ENCODE measurements at places on chromosomes 7 and 10.
A peak's percentile ranks its signal among the peaks of the same experiment; 100 is the strongest.

DNA sequence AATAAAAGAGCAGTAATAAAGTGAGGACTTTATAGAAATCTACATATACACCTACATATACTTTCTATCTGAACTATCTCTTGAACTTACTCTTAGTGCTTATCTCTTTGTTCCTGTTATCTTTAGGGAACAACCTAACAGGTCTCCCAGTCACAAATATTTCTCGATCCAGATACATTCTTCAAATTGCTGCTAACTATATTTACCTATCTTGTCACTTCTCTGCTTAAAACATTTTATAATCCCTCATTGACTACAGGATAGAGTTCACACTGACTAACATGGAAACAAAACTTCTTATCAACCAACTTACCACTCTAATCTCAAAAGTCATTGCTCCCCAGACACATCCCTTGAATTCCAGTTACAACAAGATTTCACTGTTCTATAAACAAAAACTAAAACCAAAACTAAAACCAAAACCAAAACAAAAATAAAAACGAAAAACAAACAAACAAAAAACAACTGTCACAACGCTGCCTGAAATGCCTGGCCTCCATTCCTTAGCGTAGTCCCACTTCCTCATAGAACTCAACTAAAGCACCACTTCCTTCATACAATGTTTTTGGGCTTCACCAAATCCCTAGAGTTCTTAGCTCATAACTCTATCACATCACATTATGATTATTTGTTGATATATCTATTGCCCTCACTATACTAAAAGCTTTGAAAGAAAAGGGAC lies 134.7 kb downstream of the SEMA3D start:
- DNase-seq, result no peak

- no peak for DNase-seq
Measured at GRCh38 chr10:94890264-94891022, 48.0 kb upstream of the CYP2C9 start.

- no peak for DNase-seq
Measured at GRCh38 chr7:90461219-90461618, 8.2 kb upstream of the PTTG1IP2 start.

DNA sequence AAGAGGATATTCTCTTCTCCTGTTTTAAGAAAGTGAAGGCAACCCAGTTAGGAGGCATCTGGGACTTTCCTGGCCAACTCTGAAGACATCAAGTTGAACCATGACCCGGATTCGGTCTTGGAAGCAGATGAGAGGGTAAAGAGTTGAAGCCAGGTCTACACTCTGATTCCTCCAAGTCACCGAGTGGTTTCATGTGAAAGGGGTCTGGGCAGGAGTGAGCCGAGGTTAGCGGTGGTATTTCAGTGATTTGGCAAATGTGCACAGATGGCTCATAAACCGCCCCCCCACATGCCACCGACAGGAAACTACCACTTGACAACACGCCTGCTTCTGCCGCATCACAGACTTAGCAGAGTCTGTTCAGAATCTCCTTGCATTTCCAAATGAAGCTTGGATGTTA lies 11.4 kb upstream of the REPIN1 start:
- DNase-seq, result no peak

DNA sequence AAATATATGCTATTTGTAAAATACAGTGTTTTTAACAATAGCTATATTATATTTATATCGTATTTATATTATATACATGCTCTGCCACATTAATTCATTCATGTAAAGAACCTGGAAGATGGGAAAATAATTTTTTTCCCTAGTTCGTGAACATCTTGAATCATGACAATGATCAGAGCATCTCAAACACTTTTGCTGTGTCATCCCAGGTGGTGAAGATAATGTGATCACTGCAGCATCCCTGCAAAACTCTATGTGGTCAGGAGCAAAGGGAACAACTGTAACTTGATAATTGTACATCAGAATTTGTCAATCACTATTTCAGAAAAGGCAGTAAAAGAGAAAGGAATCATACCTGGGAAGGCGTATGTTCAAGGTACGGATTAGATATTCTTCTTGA lies 39.3 kb downstream of the RAPGEF5 start:
- DNase-seq, result no peak

DNA sequence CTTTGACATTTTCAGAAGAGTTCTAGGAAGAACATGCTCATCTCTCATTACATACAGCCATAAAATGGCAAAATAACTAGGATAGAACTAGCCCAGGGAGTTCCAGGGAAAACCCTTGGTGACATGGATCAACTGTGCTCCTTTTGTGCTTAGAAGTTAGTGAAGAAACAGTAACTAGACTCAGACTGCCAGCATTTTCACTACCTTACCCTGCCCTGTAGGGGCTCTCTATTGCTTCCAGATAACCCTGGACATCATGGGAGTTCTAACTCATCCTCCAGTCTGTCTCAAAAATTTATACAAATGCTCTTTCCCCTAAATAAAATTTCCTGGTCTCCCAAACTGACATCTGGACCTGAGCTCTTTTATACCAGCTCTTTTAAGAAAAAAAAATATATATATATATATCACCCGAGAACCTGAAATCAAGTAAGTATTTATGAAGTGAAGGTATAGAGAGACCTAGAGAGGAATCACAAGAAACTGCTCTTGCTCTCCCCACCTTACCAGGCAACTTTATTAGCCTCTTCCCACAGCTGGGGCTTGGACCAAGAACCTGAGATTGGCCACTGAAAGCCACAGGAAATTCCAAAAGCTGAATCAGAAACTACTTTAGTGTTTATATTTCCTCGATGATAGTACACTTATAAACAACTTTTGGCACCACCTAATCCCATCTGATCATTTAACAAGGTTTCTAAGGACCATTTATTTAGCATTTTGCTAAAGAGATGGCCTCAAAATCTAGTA lies 101.4 kb downstream of the RELN start:
- no peak for DNase-seq

DNA sequence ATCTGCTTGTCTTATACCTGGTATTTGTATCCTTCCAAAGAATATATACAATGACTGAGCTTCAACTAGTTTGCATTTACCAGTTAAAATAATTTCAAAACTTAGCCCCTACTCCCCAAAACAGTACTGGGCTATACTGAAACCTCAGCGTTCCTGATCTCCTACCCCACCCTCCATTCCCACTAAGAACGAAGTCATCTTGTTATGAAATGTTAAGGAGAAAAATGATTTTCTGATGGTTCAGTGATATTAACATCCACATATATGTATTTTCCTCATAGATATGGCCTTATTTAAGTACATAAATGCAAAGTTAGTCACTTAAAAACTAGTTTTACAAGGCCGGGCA lies 28.9 kb upstream of the ANAPC16 start:
- DNase-seq, result no peak

- no peak for DNase-seq
Measured at GRCh38 chr7:97450516-97450915, 281.4 kb upstream of the TAC1 start.

DNA sequence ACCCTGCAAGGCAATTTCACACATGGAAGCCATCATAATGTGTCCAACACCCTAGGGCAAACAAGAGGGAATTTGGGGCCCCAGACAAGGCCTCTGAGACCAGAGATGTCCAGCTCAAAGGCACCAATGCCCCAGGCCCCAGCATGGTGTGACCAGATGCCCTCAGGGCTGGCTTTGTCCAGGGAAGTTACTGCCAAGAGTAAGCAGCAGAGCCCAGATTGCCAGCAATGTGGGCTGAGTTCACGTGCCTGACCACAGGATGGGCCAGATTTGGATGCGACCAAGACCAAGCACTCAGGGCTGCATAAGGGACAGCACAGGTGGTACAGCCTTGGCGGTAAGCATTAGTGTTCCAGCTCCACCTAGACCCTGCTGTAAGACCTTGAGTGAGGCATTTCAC lies 12.7 kb downstream of the MYOF start:
- DNase-seq, result no peak

GRCh38 chr10:8583096-8583495 lies 528.6 kb downstream of the GATA3 start:
- no peak for DNase-seq

DNA sequence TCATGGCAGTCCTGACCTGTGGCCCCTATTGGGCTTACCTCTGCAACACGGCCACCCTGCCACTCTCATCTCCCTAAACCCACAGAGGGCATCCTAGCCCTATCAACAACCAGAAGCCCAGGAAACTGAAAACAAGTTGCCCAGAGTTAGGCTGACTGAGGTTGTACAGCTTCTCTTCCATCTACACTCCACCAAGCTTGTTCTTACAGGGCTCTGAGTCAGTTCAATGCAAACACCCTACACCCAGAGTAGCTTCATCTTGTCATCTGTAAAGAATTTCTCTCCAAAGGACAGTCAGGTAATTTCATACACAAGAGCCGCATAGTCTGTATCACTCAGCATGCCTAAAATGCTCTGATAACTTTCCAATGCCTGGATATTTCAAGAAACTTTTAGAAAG lies 175.4 kb downstream of the ARID5B start:
- DNase-seq, result peak; percentile 15

GRCh38 chr7:46929359-46929758 lies 652.6 kb downstream of the TNS3 start:
- no peak for DNase-seq

DNA sequence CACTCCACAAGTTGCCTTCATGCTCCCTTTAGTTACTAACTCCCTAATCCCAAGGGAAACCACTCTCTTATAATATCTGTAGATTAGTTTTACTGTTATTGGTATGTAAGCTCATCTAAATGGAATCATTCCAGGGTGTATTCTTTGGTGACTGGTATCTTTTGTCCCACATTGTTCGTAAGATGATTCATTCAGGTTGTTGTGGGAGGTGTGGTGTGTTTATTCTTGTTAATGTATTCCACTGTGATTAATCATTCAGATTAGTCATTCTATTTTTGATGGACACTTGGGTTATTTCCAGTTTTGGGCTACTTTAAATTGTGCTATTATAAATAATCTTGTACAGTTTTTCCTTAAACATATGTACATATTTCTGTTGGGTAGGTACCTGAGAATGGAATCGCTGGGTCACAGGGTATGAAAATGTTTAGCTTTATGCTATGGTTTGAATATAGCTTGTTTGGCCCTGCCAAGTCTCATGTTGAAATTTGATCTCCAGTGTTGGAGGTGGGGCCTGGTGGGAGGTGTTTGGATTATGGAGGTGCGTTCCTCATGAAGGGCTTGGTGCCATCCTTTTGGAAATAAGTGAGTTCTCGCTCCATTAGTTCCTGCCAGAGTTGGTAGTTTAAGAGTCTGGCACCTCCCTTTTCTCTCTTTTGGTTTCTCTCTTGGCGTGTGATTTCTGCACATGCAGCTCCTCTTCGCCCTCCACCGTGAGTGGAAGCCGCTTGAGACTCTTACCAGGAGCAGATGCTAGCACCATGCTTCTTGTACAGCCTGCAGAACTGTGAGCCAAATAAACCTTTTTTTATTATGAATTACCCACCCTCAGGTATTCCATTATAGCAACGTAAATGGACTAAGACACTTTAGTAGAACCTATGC lies 13.8 kb downstream of the BTRC start:
- peak; percentile 25 for DNase-seq

GRCh38 chr7:100465702-100466311 lies 1.7 kb upstream of the SPACDR start:
- DNase-seq, result peak; percentile 59

DNA sequence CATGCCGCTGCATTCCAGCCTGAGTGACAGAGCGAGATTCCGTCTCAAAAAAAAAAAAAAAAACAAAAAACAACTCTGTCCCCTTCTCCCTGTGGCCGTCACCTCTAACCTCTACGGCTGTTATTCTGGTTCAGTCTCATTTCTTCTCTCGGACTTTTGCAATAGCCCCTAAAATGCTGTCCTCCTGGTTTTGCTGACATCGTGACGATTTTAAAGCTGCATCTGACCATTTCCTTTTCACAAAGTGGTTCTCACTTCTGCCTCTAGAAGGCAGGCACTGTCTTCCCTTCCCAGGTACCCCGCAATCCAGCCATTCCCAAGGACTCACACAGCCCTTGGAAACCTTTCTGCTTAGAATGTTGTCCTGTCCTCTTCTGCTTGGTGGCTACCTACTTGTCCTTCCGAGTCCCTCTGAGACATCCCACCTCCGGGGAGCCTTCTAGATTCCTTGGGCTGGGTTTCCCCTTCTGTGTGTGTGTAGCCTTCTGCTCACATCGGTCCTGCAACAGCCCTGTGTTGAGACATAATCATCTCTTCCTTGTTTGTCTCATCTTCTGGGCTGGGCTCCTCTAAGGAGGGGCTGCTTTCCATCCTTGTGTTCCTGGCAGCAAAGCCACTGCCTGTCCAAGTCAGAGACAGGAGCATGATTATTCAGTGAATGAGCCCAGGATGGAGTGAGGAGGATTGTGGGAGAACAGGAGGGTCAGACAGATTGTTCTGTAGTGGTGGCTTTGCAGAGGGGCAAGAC lies 83.1 kb downstream of the GRK5 start:
- no peak for DNase-seq

DNA sequence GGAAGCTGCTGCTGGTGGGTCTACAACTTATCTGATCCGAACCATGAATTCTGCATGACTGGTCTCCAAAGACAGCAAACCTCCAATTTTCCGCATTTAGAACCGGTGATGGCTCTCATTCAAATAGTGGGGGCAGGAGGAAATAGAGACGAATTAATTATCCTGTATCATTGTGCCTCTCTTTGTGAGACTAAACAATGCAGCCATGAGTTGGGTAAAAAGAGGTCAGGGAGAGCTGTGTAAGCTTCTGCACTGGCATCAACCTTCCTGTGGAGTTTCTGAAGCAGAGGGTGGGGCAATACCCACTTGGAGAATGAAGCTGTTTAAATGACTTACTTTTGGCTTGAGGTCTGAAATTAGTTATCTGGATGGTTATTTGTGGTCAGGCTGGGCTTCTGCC lies 266.4 kb downstream of the SORCS3 start:
- no peak for DNase-seq

- no peak for DNase-seq
Measured at GRCh38 chr10:76197293-76197692, 765.9 kb downstream of the LRMDA start.

- no peak for DNase-seq
Measured at GRCh38 chr10:129417870-129418269, 49.2 kb upstream of the MGMT start.

GRCh38 chr7:116271963-116272886 lies 61.9 kb downstream of the TES start:
- DNase-seq, result peak; percentile 47

DNA sequence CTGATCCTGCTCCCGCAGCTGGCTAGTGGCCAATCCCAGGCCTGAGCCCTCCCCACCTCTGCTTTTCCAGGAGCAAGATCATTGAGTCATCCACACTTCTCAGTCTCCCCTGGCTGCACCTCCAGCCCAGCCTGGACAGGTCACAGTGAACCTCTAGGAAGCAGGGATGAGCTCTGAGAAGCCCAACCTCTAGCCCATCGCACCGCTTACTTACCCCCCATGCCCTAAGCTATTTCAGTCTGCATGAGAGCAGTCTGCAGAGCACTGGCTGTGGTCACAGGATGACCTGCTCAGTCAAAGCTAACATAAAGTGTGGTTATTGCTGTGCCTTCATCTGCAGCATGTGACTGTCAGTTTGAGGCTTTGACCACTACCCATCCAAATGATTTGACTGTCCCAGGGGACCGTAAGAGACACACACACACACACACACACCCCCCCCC lies 129.2 kb downstream of the SORBS1 start:
- DNase-seq, result no peak

GRCh38 chr7:126450269-126450671 lies 802.5 kb downstream of the GRM8 start:
- DNase-seq, result no peak

Data from NCI-H460 (cell line).